Upper lobe of right lung (tissue), 1 donor: ENCODE measurements at places on chromosomes 6 and 20. TPM values are rescaled to one million over a fixed set of nuclear protein-coding genes. Genes with fewer than 3 reads are reported as not detected.

GRCh38 chr6:89311853-89312531 is 3.1 kb downstream of the GABRR2 start:
- no peak for DNase-seq
- peaks cover 20% of the 10 kb centered on the region for H3K4me1 ChIP-seq
- no peak overlapping the region for H3K4me3 ChIP-seq
- peaks cover 7% of the 10 kb centered on the region for H3K36me3 ChIP-seq
- H3K27me3 ChIP-seq: no peaks in the 10 kb centered on the region

DNA sequence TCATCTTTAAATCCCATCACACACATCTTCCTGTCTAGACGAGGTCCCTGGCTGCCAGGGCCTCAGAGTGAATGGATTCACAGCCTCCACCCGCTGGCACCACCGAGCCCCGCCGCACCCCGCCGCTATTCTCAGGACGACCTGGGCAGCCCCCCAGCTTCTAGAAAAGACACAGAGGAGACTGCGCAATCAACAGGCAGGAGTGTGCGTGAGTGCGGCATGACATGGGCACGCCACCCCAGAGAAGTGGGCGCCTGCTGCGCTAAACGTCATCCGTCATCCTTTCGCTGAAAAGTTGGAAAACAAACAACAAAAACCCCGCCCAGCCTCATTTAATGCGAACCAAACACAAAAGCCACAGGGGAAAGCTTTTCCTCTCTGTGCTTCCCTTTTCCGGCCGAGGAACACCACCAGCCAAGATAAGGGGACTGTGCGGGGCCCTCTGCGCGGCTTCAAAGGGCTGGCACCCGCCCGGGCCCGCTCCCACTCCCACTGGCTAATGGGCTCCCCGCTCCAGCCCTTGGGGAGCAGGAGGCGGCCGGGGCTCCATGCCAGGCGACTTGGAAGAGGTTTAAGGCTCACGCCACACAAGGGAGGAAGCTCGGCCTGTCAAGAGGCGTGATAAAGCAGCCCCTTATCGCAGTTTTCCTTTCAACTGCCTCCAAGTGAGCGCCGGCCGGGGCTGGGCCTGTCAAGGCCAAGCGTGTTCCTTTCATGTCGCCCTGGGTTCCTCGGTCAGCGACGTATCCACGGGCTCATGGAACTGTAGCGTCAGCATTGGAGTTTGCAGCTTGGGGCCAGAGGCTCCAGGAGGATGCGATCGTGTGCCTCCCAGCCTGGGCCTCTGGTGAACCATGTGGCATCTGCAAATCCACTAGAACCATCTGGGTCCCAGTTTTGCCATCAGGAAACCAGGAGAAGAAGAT is 50.1 kb downstream of the NFATC2 start:
- H3K27me3 ChIP-seq: no peaks in the 10 kb centered on the region
- peak overlapping the region; percentile 37 for H3K4me3 ChIP-seq
- peaks cover 41% of the 10 kb centered on the region for H3K4me1 ChIP-seq
- no peaks in the 10 kb centered on the region for H3K36me3 ChIP-seq
- DNase-seq: peak; percentile 85
- H3K27ac ChIP-seq: peak overlapping the region; percentile 69

- H3K4me1 ChIP-seq: peaks cover 24% of the 10 kb centered on the region
- no peak overlapping the region for H3K4me3 ChIP-seq
- DNase-seq: no peak
- H3K27me3 ChIP-seq: no peaks in the 10 kb centered on the region
Measured at GRCh38 chr6:13362412-13362811, 34.1 kb upstream of the TBC1D7 start.

DNA sequence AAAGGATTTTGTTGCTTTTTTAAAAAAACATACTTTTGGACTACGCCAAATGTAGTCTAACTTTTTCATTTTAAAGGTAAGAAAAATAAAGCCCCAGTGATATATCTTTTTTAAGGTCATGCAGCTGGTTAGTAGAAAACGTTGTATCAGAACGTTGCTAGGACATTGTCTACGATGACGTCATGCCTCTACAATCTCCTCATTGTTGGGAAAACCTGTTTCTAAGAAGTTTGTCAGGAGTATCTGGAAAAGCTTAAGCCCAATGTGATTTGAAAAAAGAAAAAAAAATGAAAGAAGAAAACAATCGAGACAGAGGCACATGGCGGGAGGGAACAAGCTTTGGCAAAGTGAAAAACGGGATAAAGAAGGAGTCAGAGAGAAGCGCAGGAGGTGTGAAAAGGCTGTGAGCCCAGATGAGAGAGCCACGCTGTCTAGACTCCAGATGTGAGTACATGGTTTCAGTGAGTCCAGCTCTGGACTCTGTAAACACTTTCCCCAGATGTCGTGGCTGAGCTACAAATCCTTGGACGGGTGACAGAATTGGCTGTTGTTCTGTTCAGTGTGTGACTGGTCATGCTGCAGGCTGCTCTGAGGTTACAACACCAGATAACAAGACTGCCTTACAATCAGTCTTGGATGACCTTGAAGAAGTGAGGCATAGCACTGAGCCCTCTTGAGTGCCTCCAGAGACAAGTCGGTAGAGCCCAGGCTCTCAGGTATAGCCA is 656.7 kb upstream of the ID4 start:
- no peaks in the 10 kb centered on the region for H3K4me1 ChIP-seq
- H3K4me3 ChIP-seq: no peak overlapping the region
- H3K27ac ChIP-seq: no peak overlapping the region
- no peak for DNase-seq
- no peaks in the 10 kb centered on the region for H3K36me3 ChIP-seq

GRCh38 chr6:29590218-29590808 is 5.4 kb downstream of the OR2H2 start:
- no peak for DNase-seq
- no peak overlapping the region for H3K4me3 ChIP-seq
- no peaks in the 10 kb centered on the region for H3K36me3 ChIP-seq
- no peak overlapping the region for H3K27ac ChIP-seq
- no peaks in the 10 kb centered on the region for H3K4me1 ChIP-seq

GRCh38 chr20:60210779-60211617 is 252.8 kb downstream of the CDH26 start:
- H3K27ac ChIP-seq: no peak overlapping the region
- H3K4me3 ChIP-seq: no peak overlapping the region
- no peaks in the 10 kb centered on the region for H3K36me3 ChIP-seq
- no peaks in the 10 kb centered on the region for H3K4me1 ChIP-seq
- DNase-seq: peak; percentile 79

The SLPI gene
- total RNA-seq: 966 TPM
